ENCODE measurements at places on chromosomes 11 and 22. TPM values are rescaled to one million over a fixed set of nuclear protein-coding genes. Genes with fewer than 3 reads are reported as not detected.

TSGA10IP gene
- total RNA-seq, result not detected

SEPTIN5 gene
- 7.7 TPM for total RNA-seq

KCNK7 gene
- total RNA-seq, result 0.52 TPM

CCDC81 gene
- 0.79 TPM for total RNA-seq

RASSF7 gene
- total RNA-seq, result 53.4 TPM
